HEK293T (cell line): ENCODE measurements at places on chromosomes 11 and 22.

DNA sequence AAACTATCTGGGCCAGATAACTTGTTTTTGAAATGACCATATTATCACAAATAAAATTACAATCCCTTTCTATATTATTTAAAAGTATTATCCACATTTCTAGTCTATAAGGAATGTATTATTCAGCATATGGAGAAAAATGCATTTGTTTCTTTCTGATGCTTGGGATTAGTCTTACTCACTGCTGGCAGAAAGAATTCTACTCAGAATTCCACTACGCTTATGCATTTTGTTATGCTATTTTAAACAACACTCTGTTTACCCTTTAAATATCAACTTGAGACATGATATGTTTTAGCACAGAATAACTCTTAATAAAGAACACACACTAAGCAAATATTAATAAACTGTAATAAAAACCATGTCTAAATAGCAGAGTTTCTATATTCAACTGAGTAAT, 77.6 kb upstream of the ANO3 start:
- no peak for DNase-seq

DNA sequence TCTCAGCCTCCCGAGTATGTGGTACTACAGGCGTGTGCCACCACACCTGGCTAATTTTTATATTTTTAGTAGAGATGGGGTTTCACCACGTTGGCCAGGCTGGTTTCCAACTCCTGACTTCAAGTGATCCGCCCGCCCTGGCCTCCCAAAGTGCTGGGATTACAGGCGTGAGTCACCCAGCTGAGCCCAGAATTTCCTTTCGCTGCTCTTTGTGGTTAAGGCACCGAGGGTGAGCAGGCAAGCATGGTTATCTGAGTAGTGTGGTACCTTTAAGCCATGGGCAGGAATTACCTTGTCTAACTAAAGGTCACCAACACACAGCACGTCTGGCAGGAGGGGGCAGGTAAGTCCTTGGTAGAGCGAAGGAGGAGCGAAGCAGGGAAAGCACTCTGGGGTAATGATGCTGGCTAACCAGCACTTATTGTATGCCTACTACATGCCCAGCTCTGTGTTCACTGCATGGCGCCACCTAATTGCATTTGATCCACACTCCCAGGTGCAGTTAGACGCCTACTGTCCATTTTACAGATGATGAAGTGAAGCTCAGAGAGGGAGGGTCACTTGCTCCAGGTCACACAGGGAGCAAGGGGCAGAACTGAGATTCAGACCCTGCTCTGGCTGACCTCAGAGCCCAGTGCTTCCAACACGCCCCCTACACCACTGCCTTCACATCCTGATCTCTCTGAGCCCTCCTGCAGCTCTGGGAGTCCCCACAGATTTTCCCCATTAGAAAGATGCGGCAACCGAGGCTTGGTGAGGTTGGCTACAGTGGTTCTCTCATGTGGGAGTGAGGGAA, 45.7 kb downstream of the TRIOBP start:
- no peak for DNase-seq

GRCh38 chr22:42708417-42708816, 12.3 kb downstream of the A4GALT start:
- no peak for DNase-seq

- DNase-seq: no peak
Measured at GRCh38 chr22:32961497-32961896, 96.7 kb downstream of the SYN3 start.

DNA sequence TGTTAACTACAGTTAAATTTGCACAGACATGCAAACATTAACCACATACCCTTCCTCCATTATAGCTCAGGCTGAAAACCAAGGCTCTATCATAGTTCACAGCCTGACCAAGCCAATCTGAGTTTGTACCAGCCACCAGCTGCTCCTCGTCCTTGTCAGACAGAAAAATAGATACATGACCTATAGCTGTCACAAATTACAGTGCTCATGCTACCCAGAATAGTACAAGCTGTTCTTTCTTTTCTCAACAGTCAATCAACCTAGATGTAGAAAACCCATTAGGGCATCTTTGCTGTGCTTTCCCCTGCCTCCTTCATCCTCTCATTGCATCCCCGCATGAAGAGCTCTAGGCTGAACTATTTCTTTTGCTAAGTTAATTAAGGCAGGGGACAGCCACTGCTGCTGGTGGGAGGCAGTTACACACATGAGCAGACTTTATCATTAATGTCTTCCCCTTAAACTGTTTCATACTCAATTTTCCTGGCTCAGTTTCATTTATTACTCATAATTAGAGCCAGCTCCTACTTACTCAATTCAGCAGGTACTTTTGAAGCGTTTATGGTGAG, 148.3 kb downstream of the TRPC6 start:
- DNase-seq: no peak

DNA sequence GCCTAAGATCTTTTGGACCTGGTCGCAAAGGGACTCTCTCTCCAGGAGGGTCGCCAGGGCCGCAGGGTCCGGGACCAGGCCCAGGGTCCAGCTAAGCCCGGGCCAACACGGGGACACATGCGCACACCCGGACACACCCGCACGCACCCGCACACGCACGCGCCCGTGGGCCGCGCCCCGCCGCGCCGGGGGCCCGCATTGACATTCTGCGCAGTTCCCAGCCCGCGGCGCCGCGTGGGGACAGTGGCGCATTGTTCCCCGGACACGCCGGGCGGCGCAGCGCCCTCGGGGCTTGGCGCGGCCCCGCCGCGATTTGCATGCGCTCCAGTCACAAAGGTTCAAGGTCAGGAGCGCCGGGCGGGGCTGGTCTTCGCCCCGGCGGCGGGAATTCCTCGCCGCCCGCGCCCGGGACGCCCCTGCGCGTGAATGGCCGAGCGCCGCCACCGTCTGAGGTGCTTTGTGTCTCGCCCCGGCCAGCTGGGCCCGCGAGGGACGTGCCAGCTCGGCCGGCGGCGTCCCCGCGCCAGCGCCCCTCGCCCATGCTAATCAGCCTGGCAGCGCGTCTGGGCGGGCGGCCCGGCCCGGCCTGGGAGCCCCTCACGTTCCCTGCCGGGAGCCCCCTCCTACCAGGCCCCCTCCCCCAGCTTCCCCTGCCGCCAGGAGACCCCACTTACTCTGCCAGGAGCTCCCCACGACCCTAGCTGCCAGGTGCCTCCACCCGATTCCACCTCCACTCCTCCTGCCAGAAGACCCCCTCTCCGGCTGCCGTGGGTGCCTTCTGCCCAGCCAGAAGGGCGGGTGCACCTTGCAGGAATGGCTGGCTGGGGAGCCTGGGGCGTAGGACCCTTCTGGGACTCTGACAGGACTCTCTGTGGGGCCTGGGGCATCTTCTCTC, 50.5 kb upstream of the WNT7B start:
- no peak for DNase-seq

- no peak for DNase-seq
Measured at GRCh38 chr11:33325451-33325850, 68.3 kb downstream of the HIPK3 start.

DNA sequence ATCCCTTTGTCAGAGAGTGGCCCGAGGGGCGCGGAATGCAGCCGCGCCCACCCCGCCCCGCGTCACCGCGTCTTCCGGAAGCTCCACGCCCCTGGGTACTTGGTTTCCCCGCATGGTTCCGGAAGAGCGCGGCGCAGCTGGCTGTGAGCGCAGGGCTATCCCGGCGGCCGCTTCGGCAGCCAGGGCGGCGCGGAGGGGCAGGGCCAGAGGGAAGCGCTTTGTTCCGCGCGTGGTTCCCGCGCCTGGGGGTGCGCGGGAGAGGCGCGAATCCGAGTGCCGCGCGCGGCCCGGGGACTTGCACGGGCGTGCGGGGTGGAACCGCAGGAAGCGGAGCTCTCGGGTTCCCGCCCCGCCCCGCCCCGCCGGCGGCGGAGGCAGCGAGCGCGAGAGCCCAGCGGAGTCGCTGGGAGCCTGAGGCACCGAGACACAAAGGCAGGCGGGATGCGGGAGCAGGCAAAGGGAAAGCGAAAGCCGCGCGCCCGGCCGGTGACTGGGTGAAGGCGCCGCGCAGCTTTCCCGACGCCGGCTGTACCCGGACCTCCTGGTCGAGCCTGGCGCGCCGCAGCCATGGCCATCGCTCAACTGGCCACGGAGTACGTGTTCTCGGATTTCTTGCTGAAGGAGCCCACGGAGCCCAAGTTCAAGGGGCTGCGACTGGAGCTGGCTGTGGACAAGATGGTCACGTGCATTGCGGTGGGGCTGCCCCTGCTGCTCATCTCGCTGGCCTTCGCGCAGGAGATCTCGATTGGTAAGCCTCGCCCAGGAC, at the start of gene PANX1:
PANX1 (plus strand) TSS at position 96 of the 766 bp plus-strand sequence; CDS start at position 568, 472 bp downstream.
- peak; percentile 78 for DNase-seq

DNA sequence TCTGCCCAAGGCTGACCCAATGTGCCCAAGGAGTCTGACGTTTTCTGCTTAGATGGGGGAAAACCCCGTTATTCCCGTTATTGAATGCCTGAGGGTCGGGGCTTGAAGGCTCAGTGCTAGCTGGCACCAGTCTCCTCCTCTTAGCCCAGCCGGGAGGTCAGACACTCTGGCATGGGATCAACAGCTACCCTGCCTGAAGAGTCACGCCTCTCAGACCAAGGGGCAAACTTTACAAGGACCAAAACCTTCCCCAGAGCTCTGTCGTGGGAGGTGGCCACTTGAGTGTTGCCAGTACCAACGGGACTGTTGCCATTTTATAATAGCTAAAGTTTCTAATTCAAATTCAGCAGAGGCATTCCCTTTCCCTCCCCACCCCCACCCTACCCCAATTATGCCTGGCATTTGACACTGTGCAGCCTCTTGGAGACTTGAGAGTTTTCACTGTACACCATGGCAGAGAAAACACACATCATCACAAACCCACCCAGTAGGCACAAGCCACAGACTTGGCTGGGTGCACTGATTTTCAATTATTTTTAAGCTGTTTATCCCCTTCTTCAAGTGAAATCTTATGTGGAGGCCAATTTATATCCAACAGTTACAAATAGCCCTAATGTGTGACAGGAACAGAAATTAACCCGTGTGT, 137.5 kb upstream of the SYT13 start:
- no peak for DNase-seq

- DNase-seq: no peak
Measured at GRCh38 chr11:76210931-76211851, 4.9 kb upstream of the WNT11 start.

GRCh38 chr11:69337211-69337721, 43.3 kb downstream of the MYEOV start:
- no peak for DNase-seq

- no peak for DNase-seq
Measured at GRCh38 chr11:12278766-12279671, 98.4 kb upstream of the PARVA start.

GRCh38 chr22:22770280-22770871, 117.2 kb upstream of the IGLL5 start:
- peak; percentile 72 for DNase-seq

GRCh38 chr22:42033263-42034181, 34.9 kb downstream of the WBP2NL start:
- no peak for DNase-seq

GRCh38 chr11:32472226-32472625, 36.9 kb upstream of the WT1 start:
- DNase-seq: no peak

GRCh38 chr11:115612046-115612730, 108.0 kb upstream of the CADM1 start:
- DNase-seq: no peak

DNA sequence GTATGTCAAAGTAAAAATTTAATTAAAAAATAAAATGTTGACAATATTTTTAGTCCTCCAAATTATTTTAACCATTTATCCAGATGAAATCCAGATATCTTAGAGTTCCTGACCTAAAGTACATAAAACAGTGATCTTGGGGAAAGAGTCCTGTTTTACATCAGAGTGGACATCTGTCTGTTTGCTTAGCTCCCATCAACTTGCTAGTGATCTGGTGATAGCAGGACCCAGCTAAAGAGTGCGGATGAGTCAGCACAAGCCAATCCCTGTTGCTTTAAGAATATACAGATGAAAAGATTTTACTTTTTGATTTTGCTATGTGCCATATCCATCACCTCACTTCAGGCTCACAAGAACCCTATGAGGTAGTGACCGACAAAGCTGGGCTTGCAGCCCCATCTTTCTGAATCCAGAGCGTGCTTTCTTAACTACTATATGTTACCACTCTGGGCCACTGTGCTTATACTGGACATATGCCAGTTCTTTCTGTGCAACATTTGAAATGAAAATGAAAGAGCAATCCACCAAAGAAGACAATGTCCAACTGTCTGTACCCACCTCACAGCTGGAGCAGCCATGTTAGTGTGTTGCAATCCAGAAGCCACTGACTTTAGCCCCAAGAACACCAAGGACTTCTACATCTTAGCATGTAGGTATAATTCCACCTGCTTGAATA, 167.6 kb upstream of the SESN3 start:
- no peak for DNase-seq

- DNase-seq: no peak
Measured at GRCh38 chr11:60948250-60948649, 3.7 kb downstream of the SLC15A3 start.

- DNase-seq: no peak
Measured at GRCh38 chr11:102920118-102920684, 35.3 kb downstream of the MMP13 start.

DNA sequence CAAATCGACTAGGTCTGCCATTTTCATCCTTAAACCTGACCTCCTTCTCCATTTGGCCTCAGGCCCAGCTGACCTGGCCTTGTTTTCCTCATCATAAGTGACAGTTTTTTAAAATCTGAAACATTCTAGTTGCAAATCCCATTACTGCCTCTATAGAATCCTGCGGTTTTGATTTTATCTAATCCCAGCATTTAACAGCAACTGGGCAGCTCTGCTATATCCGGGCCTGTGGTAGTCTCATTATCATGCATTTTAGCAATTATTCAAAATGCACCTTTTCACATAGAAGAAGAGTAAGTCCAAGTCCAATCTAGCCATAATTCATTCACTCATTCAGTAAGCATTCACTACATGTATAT, 28.6 kb upstream of the BIRC3 start:
- no peak for DNase-seq

- DNase-seq: no peak
Measured at GRCh38 chr11:40686765-40687164, 772.7 kb downstream of the LRRC4C start.

DNA sequence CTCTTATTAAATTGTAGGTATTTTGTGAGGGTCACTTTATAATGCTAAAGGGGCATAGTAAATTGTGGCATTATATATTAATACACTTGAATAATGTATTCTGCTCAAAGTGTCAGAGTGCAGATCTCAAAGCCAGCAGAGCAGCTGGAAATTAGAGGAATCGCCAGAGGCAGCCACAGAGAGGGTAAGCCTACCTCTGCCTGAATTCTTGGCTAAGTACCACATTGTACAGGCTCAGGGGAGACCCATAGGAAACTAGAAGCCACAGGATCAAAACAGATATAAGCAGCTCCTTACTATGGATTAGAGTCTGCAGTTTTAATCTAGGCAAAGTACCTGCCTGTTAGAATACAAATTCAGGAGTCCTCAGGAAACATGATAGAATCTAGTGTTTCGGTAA, 249.3 kb downstream of the DDX10 start:
- DNase-seq: no peak
